ENCODE measurements at places on chromosomes 16 and 17. TPM values are rescaled to one million over a fixed set of nuclear protein-coding genes. Genes with fewer than 3 reads are reported as not detected.

DNA sequence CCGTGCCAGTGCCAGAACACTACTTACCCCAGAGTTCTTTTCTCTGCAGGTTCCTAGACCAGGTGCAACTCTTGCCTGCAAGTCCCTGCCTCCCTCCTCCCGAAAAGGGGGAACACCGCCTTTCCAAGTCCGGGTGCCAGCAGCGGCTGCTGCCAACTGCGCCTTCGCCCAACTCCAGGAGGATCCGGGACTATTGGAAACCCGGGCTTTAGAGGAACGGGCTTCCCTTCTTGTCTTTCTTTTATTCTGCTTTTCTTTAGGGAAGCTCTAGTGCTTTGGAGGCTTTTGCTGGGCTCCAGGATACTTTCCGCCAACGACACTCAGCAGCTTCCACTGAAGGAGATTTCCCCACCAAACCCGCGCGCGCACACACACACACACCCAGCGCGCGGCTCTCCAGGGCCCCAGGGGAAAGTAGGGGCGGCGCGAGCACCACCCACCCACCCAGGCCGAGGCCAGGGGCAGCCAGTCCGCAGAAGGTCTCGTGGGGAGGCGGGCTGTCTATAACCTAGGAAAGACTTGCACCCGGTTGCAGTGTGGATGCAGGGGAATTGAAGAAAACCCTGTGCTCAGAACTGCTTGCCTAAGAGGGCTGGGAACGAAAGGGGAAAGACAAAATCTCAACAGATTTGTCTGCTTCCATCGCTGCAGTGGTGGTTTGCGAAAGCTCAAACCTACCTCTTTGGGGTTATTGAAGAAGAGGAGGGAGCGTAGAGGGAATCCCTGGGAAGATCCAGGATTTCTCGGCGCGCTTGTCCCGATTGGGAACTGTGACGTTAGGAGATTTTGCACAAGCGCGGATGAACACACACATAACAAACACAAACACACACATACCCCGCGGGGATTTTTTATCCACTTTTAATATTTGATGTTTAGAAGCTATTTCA is 977 bp upstream of the CA10 start:
- no peaks in the 10 kb centered on the region for H3K4me1 ChIP-seq
- H3K36me3 ChIP-seq = no peaks in the 10 kb centered on the region
- peak overlapping the region; percentile 60 for H3K4me3 ChIP-seq
- no peak overlapping the region for H3K27ac ChIP-seq
- H3K27me3 ChIP-seq = peaks cover 74% of the 10 kb centered on the region
- peak; percentile 61 for DNase-seq

PPP1R27 gene
- total RNA-seq = not detected

GRCh38 chr17:34519282-34519681 is 60.1 kb upstream of the TMEM132E start:
- H3K36me3 ChIP-seq = no peaks in the 10 kb centered on the region
- no peak overlapping the region for H3K27ac ChIP-seq
- H3K27me3 ChIP-seq = peaks cover 84% of the 10 kb centered on the region

MT1M gene
- total RNA-seq = not detected

KRT20 gene
- not detected for total RNA-seq

HES7 gene
- 0.97 TPM for total RNA-seq

- peaks cover 72% of the 10 kb centered on the region for H3K36me3 ChIP-seq
- no peak overlapping the region for H3K27ac ChIP-seq
- H3K4me1 ChIP-seq = peaks cover 2% of the 10 kb centered on the region
- no peaks in the 10 kb centered on the region for H3K27me3 ChIP-seq
- no peak overlapping the region for H3K4me3 ChIP-seq
- no peak for DNase-seq
These were observed 58.8 kb downstream of the AP2B1 start for GRCh38 chr17:35645923-35646322.

RNU2-1 gene
- 5,100 TPM for total RNA-seq

- no peaks in the 10 kb centered on the region for H3K36me3 ChIP-seq
- peak; percentile 90 for DNase-seq
- H3K4me1 ChIP-seq = peaks cover 2% of the 10 kb centered on the region
These were observed 175.3 kb downstream of the UTP18 start for GRCh38 chr17:51435641-51436091.

- no peaks in the 10 kb centered on the region for H3K4me1 ChIP-seq
- no peak for DNase-seq
- no peak overlapping the region for H3K4me3 ChIP-seq
These were observed 194.2 kb upstream of the TBX2 start for GRCh38 chr17:61205401-61205800.

KATNIP gene
- 39.1 TPM for total RNA-seq
